ENCODE measurements at places on chromosomes 3 and 15.
A peak's percentile ranks its signal among the peaks of the same experiment; 100 is the strongest.

GRCh38 chr3:110677506-110677905, 394.1 kb upstream of the NECTIN3 start:
- DNase-seq, result no peak

DNA sequence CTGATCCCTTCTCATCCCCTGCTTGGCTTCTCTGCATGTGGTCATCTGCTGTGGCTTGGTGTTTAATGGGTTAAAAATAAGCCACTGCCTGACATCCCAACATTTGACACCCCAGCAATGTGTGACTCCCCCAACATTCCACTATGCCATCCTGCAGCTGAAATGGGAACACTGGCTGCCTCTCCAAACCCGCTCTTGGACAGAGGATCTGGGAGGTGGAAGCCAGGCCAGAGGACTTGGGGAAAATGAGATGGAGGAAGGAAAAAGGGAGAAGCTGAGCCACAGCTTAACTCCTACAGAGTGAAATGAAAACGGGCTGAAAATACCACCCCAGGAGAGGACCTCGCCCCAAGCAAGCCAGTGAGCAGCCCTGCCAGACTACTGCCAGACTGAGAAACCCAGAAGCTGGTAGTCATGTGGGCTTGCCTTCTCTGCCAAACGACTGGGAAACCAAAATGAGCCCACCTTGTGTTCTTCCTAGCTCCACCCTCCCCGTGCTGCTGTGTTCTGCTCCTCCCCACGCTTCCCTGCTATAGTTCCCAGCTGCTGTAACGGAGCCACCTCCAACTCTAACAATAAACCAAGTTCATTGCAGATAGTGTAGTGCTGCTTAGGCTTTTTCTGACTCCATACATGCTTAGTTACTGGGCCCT, 13.7 kb downstream of the MAP1A start:
- DNase-seq, result no peak

DNA sequence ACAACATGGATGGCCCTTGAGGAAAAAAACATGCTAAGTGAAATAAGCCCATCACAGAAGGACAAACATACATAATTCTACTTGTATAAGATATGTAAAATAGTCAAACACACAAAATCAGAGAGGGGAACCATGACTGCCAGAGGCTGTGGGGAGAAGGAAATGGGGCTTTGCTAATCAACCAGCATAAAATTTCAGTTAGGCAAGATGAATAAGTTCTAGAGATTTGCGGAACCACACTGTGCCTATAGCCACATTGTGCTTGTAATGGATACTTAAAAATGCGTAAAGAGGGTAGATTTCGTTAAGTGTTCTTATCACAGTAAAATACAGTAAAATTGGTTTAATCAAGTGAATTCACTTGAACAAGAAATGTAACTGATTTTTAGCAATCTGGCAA, 33.7 kb upstream of the SPTBN5 start:
- DNase-seq, result no peak

GRCh38 chr15:28113394-28114113, 14.4 kb upstream of the OCA2 start:
- DNase-seq, result no peak

- DNase-seq, result no peak
These were observed 69.1 kb downstream of the CMTM8 start for GRCh38 chr3:32307591-32307990.

GRCh38 chr15:42820811-42821210, 83.9 kb upstream of the CDAN1 start:
- DNase-seq, result no peak

GRCh38 chr3:126213379-126214028, 33.1 kb upstream of the ALDH1L1 start:
- no peak for DNase-seq

DNA sequence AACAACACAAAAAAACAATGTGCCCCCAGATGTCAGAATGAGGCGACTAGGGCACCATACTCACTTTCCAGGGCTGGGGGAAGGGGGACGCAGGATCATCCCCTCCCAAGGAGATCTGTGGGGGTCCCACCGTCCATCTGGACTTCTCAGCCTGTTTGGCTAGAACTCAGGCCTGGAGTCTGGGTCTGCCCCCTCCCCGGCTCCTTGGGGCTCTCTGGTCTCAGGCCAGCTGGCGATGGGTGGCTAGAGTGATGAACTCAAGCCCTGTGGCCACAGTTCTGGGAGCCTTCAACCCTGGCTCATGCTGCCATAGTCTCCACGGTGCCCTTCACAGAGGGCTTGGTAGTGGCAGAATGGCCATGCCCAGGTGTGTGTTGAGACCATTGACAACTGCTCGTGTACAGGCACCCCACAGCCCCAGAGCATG, 13.6 kb downstream of the ZBTB47 start:
- peak; percentile 8 for DNase-seq

- DNase-seq, result peak; percentile 44
These were observed 38.6 kb downstream of the SUCNR1 start for GRCh38 chr3:151912028-151912427.

- no peak for DNase-seq
These were observed 98.6 kb upstream of the PRR20G start for GRCh38 chr3:127386490-127386889.

- DNase-seq, result no peak
These were observed 34.6 kb upstream of the SCAANT1 start for GRCh38 chr3:63946753-63947152.

GRCh38 chr3:23232854-23233253, 29.7 kb downstream of the UBE2E2 start:
- DNase-seq, result no peak

GRCh38 chr15:101018016-101018415, 98.9 kb downstream of the LRRK1 start:
- no peak for DNase-seq

DNA sequence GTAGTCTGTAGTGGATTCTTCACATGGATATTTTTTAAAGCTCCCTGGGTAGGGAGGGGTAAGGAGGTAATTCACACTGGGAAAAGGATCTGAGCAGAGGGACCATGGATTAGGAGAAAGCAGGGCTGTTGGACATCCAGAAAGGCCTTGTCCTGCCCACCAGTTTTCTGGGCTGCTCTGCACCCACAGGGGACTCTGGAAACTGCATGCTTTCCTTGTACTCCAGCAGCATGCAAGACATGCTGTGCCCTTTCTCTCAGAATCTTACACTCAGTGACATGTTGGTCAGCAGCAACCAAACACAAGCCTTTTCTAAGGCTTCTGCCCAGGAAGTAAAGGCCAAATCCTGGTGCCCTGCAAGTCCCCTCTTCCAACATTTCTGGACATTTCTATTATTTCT, 2.5 kb upstream of the FBN1 start:
- peak; percentile 62 for DNase-seq
